ENCODE measurements at places on chromosomes 11 and 22.

DNA sequence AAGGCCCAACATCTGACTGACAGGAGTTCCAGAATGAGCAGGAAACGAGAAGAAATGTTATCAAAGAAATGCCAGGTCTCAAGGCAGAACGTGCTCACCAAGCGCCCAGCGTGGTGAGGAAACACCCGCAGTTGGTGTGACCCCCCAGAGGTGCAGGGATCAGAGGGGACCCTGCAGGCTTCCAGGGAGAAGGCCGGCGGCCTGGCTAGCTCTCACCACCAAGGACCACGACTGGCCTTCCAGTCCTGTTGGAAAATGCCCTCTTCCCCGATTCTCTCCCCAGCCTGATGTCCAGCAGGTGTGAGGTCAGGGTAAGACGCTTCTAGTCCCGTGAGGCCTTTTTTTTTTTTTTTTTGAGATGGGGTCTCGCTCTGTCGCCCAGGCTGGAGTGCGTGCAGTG is 189.1 kb downstream of the IGLL1 start:
- H3K36me3 ChIP-seq, result no peaks in the 10 kb centered on the region
- DNase-seq, result no peak
- H3K4me3 ChIP-seq, result no peak overlapping the region
- H3K4me1 ChIP-seq, result no peaks in the 10 kb centered on the region
- no peak overlapping the region for H3K27ac ChIP-seq
- no peaks in the 10 kb centered on the region for H3K27me3 ChIP-seq

GRCh38 chr22:45946805-45947600 is 30.0 kb downstream of the WNT7B start:
- H3K4me3 ChIP-seq, result no peak overlapping the region
- DNase-seq, result no peak
- peaks cover 16% of the 10 kb centered on the region for H3K4me1 ChIP-seq
- no peak overlapping the region for H3K27ac ChIP-seq
- H3K27me3 ChIP-seq, result no peaks in the 10 kb centered on the region

DNA sequence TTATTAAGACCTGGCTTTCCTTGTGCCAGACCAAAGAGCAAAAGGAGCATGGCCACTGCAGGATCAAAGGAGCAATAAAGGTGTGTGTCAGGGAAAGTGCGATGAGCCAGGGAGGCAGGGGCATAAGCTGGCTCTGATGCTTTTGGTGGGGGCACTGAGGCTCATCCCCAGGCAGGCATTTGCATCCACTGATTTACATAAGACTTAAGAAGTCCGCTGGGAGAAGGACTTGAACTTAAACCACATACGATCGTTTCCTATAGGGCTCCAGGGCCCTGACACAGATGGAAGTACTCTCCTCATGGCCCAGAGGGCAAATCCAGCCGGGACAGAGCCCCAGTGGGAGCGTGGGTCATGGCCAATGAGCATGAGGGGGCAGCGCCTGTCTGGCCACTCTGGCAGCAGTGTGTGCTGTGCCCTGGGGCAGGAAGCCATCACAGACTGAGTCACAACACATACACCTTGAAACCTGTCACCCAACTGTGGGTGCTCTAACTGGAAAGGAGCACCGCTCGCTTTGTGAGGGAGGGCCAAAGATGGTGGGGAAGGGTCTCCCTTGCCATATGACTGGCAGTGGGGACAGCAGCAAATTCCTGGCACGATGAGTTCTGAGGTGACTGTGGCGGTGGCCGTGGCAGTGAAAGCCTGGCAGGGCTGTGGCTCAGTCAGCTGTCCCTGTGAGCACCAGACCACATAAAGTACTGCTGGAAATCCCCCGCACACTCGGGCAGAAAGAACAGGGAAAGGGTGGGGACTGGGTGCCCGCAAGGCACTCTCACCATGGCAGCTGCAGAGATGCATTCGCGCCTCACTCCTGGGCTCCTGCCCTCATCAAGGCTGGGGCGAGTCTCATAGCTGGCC is 79.4 kb upstream of the LMO1 start:
- DNase-seq, result no peak
- no peak overlapping the region for H3K27ac ChIP-seq
- H3K27me3 ChIP-seq, result no peaks in the 10 kb centered on the region
- no peaks in the 10 kb centered on the region for H3K36me3 ChIP-seq
- no peak overlapping the region for H3K4me3 ChIP-seq

DNA sequence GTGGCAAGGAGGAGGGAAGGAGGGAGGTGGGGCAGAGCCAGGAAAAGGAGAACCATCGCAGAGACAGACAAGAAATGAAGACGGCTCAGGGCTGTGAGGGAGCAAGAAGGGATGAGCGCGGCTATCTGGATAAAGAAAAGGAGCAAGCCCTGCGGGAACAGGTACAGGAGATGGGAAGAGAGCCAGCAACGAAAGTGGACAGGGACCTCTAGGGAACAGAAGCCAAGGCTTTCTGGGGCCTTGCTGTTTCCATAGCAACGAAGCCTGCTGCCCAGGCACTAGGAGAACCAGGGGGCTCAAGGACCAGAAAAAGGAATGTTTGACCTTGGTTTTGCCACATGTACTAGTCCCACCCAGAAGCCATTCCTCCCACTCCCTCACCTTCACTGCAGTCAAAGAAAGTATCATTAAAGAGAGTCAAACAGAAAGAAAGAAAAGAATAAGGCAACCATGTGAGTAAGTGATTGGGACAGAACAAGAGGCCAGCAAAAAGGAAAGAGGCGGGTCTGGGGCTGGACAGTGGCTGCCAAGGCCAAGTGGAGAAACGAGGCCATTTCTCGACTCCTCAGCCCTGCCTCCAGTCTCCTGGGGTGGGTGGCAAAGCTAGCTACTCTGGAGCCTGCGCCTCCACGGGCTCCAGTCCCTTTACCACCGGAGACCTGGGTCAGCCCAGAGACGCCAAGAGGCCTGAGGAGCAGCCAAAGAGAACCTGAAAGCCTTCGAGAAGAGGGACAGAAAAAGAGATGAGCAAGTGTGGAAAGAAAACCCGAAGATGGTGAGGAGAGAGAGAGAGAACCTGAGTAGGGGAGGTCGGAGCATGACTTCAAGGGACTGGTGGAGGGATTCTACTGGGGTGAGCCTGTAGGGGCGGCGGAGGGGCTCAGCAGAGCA is 35.1 kb downstream of the NRXN2 start:
- no peak overlapping the region for H3K27ac ChIP-seq
- no peak for DNase-seq
- no peak overlapping the region for H3K4me3 ChIP-seq
- H3K4me1 ChIP-seq, result no peaks in the 10 kb centered on the region

DNA sequence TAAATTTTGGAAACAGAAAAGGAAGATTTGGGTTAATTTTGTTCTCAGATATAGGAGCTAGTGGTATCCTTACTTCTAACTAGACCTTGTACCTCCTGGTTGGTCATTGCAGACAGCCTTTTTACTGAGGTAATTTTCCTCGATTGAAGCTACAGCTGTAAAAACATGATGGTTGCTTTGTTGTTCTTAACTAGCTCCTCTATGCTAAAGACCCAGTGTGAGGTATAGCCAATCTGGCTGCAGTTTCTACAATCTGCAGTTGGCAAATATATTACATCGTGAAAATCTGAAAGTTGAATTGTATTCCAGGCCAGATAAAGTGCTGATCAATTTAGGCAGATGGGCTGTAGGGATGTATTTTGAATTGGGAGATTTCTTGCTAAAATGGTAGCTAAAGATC is 116.5 kb downstream of the AASDHPPT start:
- no peaks in the 10 kb centered on the region for H3K36me3 ChIP-seq
- H3K27me3 ChIP-seq, result no peaks in the 10 kb centered on the region
- no peak overlapping the region for H3K4me3 ChIP-seq
- no peak for DNase-seq
- H3K27ac ChIP-seq, result no peak overlapping the region
- H3K4me1 ChIP-seq, result no peaks in the 10 kb centered on the region

DNA sequence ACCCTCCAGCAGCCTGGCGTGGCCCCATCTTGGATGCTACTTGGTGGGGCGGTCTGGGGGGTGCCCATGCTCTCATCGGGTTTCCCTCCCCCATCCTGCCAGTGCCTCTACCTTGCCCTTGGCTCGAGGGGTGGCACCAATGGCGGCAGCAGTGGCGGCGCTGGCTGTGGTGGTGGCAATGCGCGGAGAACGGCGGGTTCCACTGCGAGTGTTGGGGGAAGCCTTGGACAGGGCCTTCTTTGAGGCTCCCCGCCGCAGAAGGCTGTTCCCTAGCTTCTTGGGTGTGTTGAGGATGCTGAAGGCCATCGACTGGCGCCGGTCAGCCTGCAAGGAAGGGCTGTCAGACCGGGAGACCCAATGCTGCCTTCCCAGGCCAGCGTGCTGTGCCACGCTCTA is 5.1 kb downstream of the IL18BP start:
- H3K4me3 ChIP-seq, result no peak overlapping the region
- H3K4me1 ChIP-seq, result peaks cover 5% of the 10 kb centered on the region
- H3K27me3 ChIP-seq, result no peaks in the 10 kb centered on the region

- no peak overlapping the region for H3K4me3 ChIP-seq
- peaks cover 30% of the 10 kb centered on the region for H3K4me1 ChIP-seq
- no peaks in the 10 kb centered on the region for H3K27me3 ChIP-seq
- peak overlapping the region; percentile 60 for H3K27ac ChIP-seq
These were observed 23.3 kb upstream of the PPP6R3 start for GRCh38 chr11:68436985-68437926.

DNA sequence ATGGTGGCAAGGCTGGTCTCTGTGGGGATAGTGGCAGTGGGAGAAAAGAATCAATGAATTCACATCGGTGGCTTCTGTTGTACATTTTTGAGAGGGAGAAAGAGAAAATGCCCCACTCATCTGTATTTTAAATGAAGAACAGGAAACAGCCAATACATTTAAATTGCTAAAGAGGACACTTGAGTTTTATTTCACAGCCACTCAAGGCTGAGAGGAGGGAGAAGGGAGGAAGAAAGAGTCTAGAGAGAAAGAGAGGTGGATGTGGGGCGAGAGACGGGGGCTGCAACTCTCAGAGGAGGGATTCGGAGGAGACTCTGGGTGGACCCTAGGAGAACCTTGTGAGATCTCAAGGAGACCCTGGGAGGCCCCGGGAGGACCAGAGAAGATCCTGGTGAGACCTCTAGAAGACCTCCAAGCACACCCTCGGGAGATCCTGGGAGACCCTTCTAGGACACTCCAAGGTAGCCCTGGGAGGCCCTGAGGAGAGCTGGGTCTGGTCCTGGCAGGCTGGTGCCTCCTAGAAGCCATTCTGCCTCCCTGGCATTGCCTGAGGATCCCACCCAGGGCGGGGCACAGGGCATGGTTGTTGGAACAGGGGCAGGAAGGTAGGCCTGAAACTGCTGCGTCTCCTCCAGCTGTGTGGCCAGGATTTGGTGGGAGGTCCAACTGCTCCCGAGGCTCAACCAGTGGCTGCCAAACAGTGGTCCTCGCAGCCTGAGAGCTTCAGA is 91.0 kb upstream of the SHISAL1 start:
- no peaks in the 10 kb centered on the region for H3K4me1 ChIP-seq
- no peaks in the 10 kb centered on the region for H3K36me3 ChIP-seq

GRCh38 chr22:31646186-31647019 is 15.6 kb downstream of the PISD start:
- peak; percentile 93 for DNase-seq
- H3K4me3 ChIP-seq, result no peak overlapping the region

DNA sequence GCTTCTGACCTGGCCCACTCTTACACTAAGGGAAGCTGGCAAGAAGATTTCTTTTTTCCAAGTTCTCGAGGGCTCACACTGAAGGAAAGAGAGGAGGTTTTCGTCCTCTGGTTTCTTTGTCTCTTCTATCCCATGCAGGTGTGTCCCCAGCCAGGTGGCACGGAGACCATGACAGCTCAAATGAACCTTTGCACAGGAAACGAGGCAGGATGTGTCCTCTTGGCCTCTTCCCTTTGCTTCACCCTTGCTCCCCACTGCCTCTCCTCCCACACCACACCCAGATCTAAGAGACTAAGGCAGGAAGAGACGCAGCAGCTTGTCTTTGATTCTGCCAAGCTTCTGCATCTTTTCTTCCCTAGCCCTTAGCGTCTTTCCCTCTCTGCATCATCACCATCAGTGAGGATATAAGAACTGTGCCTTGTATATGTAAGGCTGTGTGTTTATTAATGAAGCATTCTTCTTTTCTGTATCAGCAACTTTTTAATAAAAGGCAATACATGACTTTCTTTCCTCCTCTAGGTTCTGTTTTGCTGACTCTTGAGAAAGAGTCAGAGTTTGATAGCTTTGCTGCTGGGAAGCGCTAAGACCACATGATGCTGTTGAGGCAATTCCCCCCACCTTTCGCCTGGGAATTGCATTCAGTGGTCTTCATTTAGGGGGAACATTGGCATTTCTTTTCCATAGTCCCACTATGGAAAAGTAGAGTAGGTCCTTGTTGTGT is 56.0 kb upstream of the PARVA start:
- no peak for DNase-seq
- H3K36me3 ChIP-seq, result no peaks in the 10 kb centered on the region
- H3K4me3 ChIP-seq, result no peak overlapping the region
- no peaks in the 10 kb centered on the region for H3K27me3 ChIP-seq

- DNase-seq, result no peak
- peaks cover 88% of the 10 kb centered on the region for H3K36me3 ChIP-seq
- no peaks in the 10 kb centered on the region for H3K4me1 ChIP-seq
- H3K4me3 ChIP-seq, result no peak overlapping the region
- no peaks in the 10 kb centered on the region for H3K27me3 ChIP-seq
These were observed 116.6 kb upstream of the BID start for GRCh38 chr22:17890892-17891291.

DNA sequence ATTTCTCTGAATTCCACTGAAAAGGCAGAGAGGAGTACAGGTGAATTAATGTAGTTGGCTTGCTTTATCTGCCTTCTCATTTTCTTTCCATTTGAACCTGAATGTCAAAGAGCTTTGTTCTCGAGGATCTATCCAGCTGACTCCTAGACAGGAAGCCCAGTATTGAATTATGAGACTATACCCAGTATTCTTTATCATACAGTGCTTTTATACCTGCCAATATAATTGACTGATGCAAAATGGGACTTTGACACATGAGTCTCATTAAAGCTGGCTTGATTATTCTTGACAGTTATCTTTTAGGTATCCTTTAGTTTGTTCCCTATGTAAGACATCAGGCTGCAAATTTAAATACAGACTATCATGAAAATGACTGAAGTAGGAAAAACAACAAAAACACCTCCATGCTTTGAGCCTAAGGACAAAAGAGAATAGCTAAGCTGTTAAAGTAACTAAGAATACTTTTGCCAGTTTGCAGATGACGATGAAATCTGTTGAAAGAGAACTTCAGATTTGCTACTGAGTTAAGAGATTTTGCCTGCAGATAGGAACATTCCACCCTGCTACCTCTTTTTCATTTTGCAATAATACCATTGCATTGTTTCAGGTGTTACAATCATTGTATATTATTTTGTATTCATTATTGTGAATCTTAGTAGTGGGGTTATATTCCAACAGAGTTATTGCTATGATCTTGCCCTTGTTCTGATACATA is 117.1 kb downstream of the ENTHD1 start:
- H3K27me3 ChIP-seq, result peaks cover 9% of the 10 kb centered on the region
- H3K4me3 ChIP-seq, result no peak overlapping the region
- H3K27ac ChIP-seq, result no peak overlapping the region
- H3K36me3 ChIP-seq, result no peaks in the 10 kb centered on the region
- H3K4me1 ChIP-seq, result peaks cover 6% of the 10 kb centered on the region

GRCh38 chr11:6594142-6594768 is 9.2 kb downstream of the RRP8 start:
- DNase-seq, result no peak
- H3K27me3 ChIP-seq, result no peaks in the 10 kb centered on the region
- H3K4me3 ChIP-seq, result no peak overlapping the region
- no peaks in the 10 kb centered on the region for H3K4me1 ChIP-seq
- peaks cover 11% of the 10 kb centered on the region for H3K36me3 ChIP-seq

All from SJSA1 (cell line).